ENCODE measurements at places on chromosomes 1 and 21.

- no peak for DNase-seq
These were observed 280.3 kb upstream of the POU3F1 start for GRCh38 chr1:38326856-38327255.

- DNase-seq: no peak
These were observed 892.4 kb upstream of the B3GALT2 start for GRCh38 chr1:194078765-194079164.

GRCh38 chr1:228982637-228983036 is 247.4 kb downstream of the RHOU start:
- no peak for DNase-seq

- no peak for DNase-seq
These were observed 578 bp upstream of the TRIM62 start for GRCh38 chr1:33182401-33182841.

DNA sequence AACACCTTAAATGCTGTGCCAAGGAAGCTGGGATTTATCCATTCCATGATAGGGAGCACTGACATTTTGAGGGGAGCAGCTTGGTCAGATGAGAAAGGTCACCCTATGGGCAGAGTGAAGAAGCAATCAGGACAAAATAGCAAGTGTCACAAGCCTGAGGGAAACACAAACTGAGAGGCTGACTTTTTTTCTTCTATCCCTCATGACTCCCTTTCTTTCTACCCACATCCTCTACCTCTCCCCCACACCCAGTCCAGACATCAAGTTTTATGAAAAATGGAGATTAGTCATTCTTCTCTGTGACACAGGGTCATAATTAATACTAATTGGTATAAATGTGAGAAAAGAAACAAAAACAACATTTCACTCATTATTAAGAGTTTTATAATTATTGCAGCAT is 103.1 kb downstream of the SLC25A24 start:
- no peak for DNase-seq

DNA sequence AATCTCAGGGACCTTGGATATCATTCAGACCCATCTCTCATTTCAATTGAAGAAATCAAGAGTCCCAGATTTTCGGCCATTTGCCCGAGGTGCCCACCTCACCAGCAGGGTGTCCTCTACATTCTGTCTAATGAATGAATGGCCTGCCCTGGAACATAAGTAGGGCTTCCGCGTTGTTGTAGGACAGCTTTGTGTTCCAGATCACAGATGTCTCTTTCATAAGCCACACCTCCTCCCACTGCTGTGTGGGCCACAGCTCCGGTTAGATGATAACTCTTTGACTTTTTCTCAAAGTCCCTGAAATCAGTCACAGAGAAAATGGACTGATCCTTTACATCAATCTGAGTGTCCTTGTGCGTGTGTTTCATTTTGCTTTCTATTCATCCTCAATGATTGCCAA is 144.4 kb downstream of the RGS7 start:
- DNase-seq: no peak

DNA sequence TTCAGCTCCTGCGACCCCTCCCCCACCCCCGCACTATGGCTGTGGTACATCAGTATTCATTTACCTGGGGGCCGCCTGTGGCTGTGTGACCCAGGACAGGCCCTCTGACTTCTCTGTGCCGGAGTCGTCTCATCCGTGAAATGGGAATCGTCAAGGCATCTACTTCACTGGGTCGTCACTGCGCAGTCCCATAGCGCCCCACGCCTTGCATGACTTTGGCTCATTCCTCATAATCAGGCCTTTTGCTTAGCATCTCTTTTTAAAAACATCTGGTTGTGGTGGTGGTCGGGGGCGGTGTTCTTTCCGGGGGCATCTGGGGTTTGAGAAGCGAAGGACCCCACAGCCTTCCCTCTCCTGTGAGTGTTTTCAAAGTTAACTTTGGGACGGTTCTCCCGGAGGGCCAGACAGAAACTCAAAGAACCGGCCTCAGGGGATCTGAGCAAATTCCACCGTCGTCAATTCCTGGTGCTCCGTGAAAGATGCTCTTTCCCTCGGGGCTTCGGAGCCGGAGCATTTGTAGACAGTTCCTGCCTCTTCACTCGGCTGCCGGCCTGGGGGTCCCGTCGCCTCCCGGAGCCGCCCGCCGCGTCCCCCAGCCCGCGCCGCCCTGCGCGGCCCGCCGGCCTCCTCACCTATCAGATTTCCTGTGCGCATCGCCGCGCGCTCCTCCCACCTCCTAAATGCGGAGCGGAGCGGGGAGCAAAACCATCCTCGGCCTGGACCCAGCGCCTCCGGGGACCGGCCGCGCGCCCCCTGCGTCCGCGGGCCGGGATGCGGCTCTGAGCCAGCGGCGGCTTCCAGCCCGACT is at the start of gene B3GALT5:
TSS of gene B3GALT5 (plus strand) at position 708 of the 808 bp plus-strand sequence. CDS start 47,620 bp downstream, outside the sequence.
- DNase-seq: no peak

DNA sequence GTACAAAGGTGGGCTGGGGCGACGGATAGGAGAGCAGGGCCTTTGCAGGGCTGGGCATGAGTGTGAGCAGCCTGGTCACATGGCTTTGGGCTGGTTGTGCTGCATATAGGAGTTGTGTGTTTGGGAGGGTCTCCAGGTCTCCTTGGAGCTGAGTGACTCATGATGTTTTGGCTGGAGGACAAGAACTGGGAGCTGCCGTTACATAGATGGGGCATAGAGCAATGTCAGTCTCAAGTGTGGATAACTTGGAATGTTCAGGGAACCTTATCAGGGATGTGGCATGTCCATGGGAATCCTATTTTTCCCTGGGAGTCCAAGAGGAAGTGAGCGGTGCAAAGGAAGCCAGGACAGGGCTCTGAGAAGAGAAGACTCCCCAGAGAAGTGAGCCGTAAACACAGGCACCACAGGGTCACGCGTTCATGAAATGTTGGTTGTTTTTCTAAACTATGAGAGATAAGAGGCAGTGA is 136.4 kb upstream of the KCNE2 start:
- DNase-seq: no peak

GRCh38 chr21:41819236-41819855 is 52.5 kb upstream of the RIPK4 start:
- no peak for DNase-seq

DNA sequence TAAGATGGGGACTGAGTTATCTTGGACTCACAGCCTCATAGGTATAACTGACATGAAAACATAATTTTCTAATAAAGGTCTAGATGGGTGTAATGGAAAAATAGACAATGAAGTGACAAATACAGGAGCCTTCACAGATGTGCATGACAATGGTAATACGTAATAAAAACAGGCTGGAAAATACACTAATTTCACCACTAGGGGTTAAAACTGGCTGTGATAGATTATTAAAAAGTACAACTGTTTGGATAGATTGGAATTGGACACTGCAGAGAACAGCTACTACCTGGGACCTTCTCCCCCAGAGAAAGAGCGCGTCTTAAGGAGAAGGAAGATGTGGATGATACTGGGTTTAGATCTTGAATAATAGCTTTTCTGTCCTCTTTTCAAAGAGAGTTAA is 9.8 kb downstream of the KAZN start:
- DNase-seq: no peak

- no peak for DNase-seq
These were observed 67.7 kb downstream of the MACF1 start for GRCh38 chr1:39272027-39272797.

- no peak for DNase-seq
These were observed 9.8 kb upstream of the SSBP3 start for GRCh38 chr1:54415991-54416390.

GRCh38 chr1:62481681-62482080 is 44.8 kb downstream of the USP1 start:
- DNase-seq: no peak

- DNase-seq: no peak
These were observed 97.4 kb upstream of the DUSP10 start for GRCh38 chr1:221839321-221839720.

DNA sequence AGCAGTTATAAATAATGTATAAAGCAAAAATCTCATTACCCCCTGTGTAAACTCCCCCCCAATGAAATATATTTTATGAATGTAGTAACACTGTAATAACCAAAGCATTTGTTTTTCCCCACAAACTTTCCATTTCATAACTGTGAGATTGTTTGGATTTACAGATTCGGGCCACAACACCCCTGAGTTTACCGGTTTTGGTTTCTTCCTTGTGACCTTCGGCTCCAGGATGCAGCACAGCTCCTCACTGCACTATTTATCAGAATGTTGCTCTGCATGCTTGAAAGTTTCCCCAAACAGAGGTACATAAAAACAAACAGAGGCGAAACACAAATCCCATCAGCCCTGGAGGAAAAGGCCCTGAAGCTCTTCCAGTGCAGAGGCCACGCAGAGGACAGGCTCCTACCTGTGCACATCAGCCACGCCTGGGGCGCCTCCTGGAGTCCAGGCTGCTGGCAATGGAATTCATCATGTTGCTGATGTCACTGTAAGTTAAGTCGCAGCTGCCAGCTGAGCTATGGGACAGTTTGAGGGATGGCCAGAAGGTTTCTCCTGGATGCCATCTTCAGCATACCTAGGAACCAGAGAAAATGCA is 122.0 kb downstream of the LMO4 start:
- no peak for DNase-seq

- no peak for DNase-seq
These were observed 60.0 kb downstream of the LRIG2 start for GRCh38 chr1:113133038-113133437.

- no peak for DNase-seq
These were observed 79.4 kb downstream of the PAPPA2 start for GRCh38 chr1:176542352-176542751.

DNA sequence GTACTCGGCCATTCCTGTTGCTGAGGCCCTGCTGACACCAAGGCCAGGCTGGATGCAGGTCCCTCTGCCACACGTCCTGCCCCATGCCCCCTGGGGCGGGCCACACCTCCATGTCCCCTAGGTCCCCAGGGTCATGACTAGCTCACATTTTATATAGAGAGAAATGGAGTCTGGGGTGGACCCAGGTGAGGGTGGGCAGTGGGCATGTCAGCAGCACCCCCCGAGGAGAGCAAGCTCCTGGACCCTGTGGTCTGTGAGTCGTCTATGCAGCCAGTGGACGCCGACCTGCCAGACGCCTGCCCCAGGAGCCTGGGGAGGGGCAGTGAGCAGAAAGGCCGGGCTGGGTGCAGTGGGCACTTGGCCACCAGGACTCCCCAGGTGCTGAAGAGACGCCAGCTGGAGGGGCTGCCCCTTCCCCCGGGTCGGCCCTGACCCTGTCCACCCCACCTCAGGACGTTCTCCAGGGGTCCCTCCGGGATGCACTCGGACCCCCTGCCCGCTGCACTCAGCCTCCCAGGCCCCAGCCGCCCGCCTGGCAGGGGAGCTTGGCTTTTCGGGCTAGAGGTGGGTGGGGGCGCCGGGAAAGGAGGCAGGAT is 15.9 kb downstream of the SAMD11 start:
- no peak for DNase-seq

Data from activated naive CD8-positive, alpha-beta T cell treated with anti-CD3 and anti-CD28 coated beads, Interleukin-2, amount 10 ng/mL, durations not matched to agents 7 days and 5 days (primary cell).